Stimulated activated CD4-positive, alpha-beta T cell treated with anti-CD3 and anti-CD28 coated beads, Interleukin-2, amount 100 ng/mL, for 24 hours (primary cell): ENCODE measurements at places on chromosomes 6 and 20.

DNA sequence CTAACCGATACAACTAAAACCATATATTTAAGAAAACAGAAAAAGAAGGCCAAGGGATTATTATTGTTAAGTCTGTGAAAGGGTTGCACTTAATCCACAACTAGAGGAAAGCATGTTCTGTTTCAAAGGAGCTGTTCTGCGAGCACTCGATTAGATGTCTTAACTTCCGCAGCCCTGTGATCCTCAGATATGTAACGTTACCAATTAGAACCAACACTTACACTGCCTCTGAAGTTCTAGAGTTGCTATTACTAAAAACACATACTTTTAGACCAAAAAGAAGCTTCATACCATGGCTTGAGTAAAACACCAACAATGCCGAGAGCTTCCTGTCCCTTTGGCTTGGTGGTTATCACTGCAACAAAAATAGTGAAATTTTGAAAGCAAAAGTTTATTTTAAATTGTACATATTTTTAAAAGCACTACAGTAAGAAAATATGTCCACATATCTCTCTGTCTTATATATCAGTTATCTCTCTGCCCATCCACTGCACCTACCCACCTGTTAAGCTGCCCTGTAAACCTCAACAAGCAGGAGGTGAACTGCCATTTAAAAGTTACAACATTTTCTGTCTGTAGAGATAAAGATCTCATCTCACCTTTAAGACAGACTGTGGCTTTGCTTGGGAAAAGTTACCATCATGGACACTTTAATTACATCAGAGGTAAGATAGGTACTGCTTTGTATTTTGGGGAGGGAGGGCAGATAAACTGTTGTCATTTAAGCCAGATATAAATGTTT lies 7.1 kb upstream of the DUSP22 start:
- no peak for DNase-seq

- DNase-seq: peak; percentile 11
Measured at GRCh38 chr20:53138454-53139262, 166.5 kb downstream of the TSHZ2 start.

- DNase-seq: no peak
Measured at GRCh38 chr6:15615802-15616201, 47.0 kb downstream of the DTNBP1 start.

DNA sequence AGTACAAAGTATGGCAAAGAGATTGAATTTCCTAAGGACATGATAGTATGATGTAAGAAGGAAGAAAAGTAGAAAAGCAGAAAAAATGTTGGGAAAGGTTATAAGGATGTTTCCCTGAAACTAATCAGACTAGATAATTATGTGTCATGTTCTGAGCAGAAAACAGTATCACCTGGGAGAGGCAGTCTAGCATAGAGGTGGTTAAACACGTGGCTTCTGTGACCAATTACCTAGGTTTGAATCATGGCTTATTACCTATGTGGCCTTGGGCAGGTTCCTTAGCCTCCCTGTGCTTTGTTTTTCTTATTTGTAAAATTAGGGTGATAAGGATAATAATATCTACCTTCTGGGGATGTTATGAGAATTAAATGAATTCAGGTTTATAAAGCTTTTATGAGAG lies 38.0 kb downstream of the SCGN start:
- DNase-seq: no peak

- DNase-seq: no peak
Measured at GRCh38 chr6:146066506-146066905, 37.6 kb downstream of the GRM1 start.

DNA sequence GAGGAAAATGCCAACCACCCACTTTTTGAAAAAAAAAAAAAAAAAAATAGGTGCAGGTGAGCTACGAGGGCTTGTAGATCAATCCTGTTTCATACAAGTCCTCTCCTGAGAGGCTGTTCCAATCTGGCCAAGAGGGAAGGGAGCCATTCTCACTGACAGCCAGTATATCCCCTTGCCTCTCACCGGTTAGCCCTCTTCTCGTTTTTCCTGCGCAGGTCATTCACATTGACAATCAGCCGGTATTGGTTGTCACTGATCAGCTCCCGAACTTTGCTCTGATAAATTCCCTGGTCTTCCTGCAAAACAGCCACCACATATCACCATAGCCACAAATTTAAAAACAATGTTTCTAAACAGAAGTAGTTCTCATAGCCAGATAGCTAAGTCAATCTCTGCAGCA lies 1.4 kb downstream of the MCM3 start:
- no peak for DNase-seq

- DNase-seq: no peak
Measured at GRCh38 chr6:149211046-149211571, 106.4 kb upstream of the TAB2 start.

- no peak for DNase-seq
Measured at GRCh38 chr6:107972413-107973096, 14.5 kb upstream of the SEC63 start.

GRCh38 chr6:42769051-42769450 lies 12.8 kb upstream of the BICRAL start:
- no peak for DNase-seq

- DNase-seq: no peak
Measured at GRCh38 chr6:165852676-165853075, 189.6 kb upstream of the PDE10A start.

GRCh38 chr6:157946865-157947532 lies 34.7 kb upstream of the SYNJ2 start:
- no peak for DNase-seq

DNA sequence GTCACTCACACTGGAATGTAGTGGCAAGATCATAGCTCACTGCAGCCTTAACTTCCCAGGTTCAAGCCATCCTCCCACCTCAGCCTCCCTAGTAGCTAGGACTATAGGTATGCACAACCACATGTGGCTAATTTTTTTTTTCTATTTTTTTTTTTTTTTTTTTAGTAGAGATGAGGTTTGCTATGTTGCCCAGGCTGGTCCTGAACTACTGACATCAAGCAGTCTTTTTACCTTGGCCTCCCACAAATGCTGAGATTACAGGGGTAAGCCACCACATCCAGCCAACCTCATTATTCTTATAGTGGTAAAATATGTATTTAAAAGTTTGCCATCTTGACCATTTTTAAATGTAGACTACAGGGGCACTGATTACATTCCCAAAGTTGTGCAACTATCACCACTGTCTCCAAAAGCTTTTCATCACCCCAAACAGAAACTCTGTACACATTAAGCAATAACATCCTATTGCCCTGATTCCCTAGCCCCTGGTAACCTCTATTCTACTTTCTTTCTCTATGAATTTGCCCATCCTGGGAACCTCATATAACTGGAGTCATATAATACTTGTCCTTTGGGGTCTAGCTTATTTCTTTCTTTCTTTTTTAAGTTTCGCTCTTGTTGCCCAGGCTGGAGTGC lies 268.0 kb upstream of the JARID2 start:
- no peak for DNase-seq

GRCh38 chr6:2363211-2363610 lies 117.8 kb upstream of the GMDS start:
- DNase-seq: no peak

DNA sequence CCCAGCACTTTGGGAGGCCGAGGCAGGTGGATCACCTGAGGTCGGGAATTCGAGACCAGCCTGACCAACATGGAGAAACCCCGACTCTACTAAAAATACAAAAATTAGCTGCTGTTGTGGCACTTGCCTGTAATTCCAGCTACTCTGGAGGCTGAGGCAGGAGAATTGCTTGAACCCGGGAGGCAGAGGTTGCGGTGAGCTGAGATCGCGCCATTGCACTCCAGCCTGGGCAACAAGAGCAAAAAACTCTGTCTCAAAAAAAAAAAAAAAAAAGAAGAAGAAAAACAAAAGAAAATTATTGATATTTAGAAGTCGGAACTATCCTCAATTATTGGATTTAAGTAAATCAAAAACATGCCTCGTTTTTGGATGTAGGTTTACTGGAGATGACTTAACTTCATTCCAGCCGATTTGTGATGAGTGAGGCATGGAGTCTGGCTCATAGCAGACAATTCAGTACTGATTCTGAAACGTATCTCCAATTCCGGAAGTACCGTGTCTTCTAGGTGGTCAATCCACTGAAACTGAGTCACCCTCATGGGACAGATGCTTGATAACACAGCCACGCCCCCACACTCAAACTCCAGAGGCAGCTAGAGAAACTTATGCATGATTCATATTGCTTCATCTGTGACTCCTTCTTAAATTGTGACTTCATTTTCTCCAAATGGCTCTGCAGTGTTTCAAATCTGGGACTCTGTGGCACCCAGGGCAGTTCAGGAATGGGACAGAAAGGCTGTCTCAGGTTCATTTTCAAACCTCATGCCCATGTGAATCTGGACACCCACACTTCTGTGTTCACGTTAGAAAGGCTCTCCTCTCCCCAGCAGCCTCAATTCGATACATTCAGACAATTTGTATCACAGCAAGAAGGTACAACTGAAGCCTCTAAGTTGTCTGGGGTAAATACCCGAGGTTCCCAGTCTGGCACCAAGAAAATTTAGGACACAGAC lies 110.4 kb upstream of the ARMC2 start:
- DNase-seq: peak; percentile 41

- no peak for DNase-seq
Measured at GRCh38 chr6:98477231-98477630, 357.1 kb upstream of the POU3F2 start.

GRCh38 chr6:6699741-6700367 lies 111.3 kb downstream of the LY86 start:
- no peak for DNase-seq

GRCh38 chr6:111074311-111074710 lies 13.0 kb upstream of the SLC16A10 start:
- DNase-seq: no peak

DNA sequence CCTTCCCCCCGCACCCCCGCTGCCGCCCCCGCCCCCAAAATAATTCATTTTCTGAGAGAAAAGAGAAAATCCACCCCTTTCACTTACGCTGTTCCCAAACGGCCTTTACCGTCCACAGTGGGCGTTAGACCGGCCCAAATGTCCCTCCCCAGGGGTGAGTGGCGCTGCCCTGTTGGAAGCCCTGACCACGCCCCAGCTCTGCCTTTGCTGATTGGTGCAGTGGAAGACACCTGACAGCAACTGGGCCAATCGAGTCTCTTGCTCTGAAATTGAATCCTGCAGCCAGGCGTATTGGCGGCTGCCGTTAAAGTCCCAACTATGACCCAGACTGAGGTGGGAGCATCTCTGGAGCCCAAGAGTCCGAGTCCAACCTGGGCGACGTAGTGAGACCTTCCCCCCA lies 15.7 kb downstream of the ZFP64 start:
- DNase-seq: no peak

- DNase-seq: no peak
Measured at GRCh38 chr6:46983007-46983411, 59.1 kb downstream of the ADGRF1 start.

DNA sequence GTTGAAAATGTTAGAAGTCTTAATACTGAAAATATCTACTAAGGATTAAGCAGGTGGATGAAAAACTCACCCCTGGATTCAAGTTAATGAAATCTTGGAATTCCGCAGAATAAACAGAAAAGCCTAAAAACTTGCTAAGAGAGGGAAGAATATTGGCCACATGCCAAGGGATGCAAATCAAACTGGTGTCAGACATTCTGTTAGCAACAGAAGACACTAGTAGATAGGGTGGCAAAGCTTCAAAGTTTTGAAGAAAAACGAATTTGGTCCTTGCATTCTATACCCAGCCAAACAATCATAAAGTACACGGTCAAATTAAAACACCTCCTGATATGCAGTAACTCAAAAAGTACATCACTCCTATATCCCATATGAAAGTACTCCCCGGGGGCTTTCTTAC lies 77.1 kb upstream of the ADTRP start:
- no peak for DNase-seq

DNA sequence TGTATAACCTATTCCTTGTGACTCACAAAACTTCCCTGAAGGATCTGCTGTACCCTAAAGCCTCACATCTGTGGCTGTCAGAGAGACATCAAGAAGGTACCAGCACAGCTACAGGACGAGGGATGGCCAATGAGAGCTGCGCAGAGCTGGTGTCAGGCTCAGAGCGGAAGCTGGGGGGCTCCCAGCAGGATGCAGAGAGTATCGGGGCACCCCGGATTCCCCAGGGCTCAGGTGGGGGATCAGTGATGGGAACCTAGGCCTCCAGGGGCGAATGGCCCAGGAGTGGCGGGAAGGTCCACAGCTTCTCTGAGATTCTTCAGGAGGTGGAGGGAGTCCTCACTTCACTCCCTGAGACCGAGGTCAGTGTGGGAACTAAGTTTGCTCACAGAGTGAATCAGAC lies 30.9 kb upstream of the SMOC2 start:
- no peak for DNase-seq

GRCh38 chr6:19327241-19327640 lies 509.9 kb upstream of the ID4 start:
- DNase-seq: no peak

- DNase-seq: no peak
Measured at GRCh38 chr6:24032896-24033688, 92.9 kb upstream of the NRSN1 start.

DNA sequence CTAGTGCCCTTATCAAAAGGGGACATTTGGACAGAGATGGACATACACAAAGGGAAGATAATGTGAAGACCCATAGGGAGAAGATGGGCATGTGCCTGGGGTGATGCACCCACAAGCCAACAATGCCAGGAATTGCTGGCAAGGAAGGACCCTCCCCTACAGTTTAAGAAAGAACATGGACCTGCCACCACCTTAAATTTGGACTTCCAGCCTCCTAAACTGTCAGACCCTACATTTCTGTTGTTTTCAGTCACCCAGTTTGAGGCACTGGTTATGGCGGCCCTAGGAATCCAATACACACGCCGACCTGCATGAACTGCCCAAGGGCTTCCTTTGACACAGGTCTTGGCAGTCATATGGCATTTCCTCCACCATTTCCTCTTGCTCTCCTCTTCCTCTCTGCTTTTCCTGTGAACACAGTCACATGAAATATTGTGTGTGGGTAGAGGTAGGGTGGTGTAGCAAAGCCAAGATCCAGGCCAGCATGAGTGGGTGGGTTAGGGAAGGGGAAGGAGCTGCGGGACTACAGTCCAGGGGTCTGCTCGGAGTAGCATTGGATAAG lies 115.6 kb downstream of the ZDHHC14 start:
- DNase-seq: no peak

DNA sequence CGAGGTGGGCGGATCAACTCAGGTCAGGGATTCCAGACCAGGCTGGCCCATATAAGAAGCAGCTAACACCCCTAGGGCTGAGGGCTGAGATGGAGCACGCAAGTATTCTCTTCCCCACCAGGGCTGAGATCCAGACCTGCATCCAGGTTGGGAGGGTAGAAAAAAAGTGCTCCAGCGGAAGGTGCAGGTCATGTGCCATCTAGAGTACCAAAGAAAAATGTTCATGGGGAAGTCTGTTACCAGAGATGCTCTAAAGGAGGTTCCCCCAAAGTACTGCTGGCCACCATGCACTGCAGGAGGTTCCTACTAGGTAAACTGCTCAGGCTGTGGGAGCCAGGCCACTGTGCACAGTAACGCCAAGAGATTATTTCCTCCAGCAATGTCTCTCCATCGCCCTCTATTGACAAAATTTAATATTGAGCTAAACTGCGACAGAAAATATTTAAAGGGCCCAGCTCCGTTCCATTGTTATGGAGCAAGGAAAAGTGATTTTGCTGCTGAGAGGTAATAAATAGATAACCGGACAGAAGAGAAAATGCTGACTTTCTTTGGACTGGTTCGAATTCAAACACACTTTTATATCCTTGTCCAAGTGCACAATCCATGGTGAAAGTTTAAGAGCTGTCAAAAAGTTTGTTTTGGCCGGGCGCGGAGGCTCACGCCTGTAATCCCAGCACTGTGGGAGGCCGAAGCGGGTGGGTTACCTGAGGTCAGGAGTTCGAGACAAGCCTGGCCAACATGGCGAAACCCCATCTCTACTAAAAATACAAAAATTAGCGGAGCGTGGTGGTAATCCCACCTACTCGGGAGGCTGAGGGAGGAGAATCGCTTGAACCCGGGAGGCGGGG lies 159.9 kb downstream of the OR2B2 start:
- peak; percentile 48 for DNase-seq
